Activated CD8-positive, alpha-beta memory T cell treated with anti-CD3 and anti-CD28 coated beads for 24 hours (primary cell): ENCODE measurements at places on chromosomes 4 and X.

- DNase-seq: no peak
Measured at GRCh38 chr4:38190717-38191178, 230.6 kb downstream of the PTTG2 start.

DNA sequence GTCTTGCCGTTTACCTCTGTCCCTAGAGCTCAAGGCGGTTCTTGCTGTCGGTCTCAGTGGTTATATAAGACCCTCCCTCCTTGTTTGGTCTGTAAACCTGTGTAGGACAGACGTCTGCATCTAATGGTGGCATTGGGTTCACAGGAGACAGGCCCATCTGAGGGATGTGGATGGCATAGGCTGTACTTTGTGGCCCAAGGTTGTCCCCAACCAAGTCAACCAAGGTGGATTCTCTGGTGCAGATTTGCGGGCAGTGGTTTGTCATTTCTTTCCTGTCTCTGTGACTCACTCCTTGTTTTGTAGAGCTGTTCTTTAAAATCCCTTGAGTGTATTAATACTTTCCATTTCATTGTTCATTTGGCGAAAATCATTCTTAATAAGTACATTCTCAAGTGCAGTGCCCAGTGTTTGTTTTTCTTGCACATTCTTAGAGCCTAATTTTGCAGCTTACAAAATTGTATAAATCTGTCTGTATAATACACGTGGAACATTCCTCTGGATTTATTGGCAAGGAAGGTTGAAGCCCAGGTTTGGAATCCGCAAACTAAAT, 68.0 kb upstream of the TLR2 start:
- DNase-seq: peak; percentile 71

- DNase-seq: no peak
Measured at GRCh38 chr4:71266090-71266794, 72.6 kb upstream of the SLC4A4 start.

DNA sequence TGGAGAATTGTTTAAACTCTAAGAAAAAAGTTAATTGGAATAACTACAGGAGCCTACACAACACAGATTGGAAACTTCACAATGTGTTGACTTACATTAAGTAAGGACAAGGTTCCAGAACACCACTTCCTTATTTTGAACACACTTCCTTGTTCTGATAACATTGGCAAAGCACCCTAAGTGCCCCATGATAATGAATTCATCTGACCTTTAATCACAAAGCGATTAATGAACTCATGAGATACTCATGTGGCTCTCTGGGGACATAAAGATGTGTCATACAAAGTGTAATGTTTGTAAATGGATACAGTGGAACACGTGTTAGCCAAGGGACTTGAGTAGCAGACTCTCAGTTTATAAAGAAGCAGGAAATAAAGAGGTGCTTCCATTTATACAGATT, 69.0 kb upstream of the ATOH1 start:
- DNase-seq: no peak

DNA sequence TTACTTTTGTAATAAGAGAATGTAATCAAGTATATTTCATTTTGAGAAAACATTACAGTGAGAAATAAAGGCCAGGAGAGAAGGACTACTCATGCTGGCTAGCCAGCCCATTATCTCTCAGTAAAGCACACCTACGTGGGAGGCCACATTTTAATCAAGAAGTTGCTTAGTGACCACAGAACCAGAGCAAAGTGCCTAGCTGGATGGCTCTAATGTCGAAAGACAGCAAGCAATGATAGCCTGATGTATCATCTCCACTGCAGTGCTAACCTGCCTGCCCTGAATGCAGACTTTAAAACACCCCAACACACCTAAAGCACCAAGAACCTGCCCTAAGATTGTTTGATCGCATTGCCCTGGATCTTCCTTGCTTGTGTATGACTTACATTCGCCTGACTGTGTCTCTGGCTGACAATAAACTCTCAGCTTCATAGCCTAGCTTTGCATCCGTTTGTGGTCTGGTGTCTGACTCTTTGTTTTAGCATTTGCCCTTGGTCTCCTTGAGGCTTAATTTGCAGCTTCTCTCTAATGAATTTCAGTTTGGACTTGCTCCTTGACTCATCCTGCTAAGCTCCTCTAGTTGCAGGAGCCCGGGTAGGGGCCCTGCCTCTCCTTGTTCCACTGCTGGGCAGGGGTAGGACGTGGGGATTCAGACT, 31.4 kb upstream of the SOWAHD start:
- DNase-seq: no peak

GRCh38 chr4:75919920-75920319, 17.7 kb upstream of the PPEF2 start:
- no peak for DNase-seq

GRCh38 chrX:118548841-118549240, 53.2 kb downstream of the DOCK11 start:
- no peak for DNase-seq

DNA sequence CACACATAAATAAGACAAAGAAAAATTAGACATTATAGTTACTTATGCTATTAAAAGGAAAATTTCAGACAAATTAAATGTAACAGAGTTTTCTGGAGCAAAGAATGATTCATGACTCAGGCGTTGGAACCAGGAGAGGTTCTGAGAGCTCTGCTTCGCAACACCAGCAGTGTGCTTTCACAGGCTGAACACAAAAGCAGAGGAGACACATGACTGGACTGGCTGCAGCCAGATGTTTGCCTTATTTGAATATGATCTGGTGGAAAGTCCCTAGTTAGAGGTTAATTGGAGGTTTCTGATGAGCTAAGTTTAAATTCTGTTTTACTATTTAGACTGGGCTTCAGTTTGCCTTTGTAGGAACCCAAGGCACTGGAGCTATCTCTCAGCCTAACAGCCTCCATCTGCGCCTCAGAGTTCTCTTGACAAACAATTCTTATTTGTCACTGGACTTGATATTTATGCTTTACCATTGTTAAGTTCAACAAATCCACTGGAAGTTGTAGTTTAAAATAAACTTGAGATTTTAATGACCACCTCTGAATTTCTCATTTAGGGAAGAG, 16.2 kb downstream of the BOD1L1 start:
- no peak for DNase-seq

DNA sequence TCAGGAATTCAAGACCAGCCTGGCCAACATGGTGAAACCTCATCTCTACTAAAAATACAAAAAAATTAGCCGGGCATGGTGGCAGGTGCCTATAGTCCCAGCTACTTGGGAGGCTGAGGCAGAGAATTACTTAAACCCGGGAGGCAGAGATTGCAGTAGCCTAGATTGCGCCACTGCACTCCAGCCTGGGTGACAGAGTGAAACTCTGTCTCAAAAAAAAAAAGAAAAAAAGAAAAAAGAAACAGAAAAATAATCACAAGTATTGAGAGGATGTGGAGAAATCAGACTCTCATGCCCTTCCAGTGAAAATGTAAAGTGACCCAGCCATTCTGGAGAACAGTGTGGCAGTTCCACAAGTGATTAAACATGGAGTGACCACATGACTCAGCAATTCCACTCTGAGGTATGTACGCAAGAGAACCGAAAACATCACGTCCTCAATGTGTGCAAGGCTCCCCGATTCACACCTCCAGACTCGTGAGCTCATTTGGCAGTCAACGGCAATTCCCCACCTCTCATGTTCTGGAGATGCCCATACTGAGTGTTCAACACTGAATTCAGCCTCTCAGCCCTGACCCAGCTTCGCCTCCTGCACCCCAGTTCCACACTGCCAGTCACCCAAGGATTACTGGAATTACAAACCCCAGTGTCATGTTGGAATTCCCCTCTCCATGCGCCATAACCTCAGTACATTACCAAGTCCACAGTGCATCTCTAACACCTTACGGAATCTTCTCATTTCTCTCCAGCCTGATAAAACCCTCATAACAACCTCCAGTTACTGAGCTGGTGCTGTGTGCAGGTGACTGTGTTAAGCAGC, 21.1 kb downstream of the ACOX3 start:
- DNase-seq: peak; percentile 71

- no peak for DNase-seq
Measured at GRCh38 chr4:95877636-95878035, 37.7 kb downstream of the PDHA2 start.

DNA sequence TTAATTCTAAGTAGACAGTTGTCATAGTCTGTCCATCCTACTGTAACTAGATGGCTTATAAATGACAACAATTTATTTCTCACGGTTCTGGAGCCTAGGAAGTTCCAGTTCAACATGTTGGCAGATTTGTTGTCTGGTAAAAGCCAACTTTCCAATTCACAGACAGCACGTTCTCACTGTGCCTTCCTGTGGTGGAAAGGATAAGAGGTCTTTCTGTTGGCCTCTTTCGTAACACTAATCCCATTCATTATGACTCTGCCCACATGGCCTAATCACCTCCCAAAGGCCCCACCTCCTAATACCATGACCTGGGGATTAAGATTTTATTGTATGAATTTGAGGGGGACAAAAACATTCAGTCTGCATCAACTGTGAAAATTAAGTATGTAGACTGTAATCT, 83.2 kb downstream of the GALNTL6 start:
- no peak for DNase-seq

DNA sequence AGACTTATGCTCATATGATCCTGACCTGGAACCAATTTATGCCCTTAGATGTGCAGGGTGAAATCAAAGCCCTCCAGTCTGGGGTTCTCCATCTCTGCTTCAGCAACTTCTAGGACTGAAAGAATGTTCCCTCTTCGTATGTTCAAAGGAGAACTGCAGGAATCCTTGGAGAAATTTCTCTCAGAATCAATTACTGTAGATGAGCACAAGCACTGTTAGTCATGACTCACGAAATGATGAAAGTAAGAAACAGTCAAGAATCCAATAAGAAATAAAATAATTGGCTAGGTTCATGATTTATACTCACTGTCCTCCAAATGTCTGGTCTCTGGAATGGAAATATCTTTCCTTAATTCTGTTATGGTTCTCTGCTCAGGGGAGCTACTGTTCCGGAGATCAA, 348.2 kb downstream of the PDGFC start:
- no peak for DNase-seq

- DNase-seq: no peak
Measured at GRCh38 chr4:7227008-7227407, 34.7 kb downstream of the SORCS2 start.

DNA sequence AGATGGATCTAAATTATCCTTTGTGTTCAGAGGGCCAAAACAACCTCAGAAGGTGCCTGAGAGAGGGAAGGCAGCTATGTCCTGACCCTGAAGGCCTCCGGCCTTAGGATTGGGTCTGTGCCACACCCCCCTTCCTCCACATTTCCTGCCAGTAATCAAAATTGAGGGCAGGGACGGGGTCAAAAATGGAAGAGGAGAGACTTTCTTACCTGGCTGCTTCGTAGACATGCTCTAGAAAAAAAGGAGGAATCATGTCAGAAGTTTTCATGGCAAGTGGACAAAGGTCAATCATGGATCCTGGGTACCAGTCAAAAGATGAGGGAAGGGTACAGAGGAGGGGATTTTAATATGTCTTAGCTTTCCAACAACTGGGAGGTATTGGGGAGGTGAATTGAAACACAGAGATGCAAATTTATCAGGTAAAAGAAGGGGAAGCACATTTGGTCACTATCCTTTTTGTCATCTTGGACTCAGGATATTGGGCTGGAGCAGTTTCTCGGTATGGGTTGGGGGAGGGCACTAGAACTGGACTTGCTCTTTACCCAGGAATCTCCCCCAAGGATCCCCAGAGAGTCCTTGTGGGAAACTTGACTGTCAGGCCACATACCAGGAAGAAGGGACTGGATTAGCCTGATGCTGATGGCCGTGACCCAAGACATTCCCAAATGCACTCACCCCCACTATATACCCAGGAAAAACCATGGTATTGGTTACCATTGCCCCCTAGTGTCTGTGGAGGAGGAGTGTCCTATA, 17.1 kb downstream of the VSIG4 start:
- no peak for DNase-seq

- DNase-seq: no peak
Measured at GRCh38 chrX:103373581-103373980, 2.8 kb upstream of the BEX3 start.

GRCh38 chr4:25949994-25950393, 36.0 kb downstream of the SMIM20 start:
- no peak for DNase-seq

DNA sequence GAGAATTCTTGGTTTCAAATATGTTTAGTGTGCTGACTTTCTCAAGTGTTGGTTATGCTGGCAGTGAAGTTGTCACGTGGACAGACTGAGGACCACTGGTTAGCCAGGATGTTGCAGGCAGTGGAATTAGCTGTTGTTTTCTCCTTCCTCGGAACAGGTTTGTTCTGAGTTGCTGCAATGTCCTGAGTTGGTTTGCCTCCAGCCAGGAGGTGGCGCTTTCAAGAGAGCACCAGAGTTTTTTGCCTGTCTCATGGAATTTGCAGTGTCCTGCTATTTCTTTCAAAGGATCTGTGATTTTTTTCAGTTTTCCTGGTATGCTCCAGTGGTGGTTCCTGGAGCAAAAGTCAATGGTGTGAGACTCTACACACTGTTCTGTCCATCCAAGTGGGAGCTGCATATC, 158.1 kb upstream of the CXorf66 start:
- DNase-seq: no peak

DNA sequence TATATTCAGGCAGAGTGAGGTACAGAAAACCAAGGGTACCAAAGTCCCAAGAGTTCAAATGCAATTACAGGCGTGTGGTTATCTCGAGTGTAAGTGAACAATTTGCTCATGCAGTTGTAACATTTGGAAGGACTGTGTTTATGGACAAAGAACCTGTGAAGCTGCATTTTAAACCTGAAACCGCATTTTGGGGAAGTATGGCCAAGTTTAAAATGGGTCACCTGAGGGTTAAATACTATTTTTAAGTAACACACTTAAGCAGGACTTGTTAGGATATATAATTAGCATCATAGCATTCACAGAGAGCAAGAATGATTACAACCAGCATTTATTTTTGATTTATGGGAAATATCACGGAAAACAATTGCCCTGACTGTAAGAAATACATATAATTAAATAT, 79.1 kb upstream of the LCORL start:
- DNase-seq: no peak

DNA sequence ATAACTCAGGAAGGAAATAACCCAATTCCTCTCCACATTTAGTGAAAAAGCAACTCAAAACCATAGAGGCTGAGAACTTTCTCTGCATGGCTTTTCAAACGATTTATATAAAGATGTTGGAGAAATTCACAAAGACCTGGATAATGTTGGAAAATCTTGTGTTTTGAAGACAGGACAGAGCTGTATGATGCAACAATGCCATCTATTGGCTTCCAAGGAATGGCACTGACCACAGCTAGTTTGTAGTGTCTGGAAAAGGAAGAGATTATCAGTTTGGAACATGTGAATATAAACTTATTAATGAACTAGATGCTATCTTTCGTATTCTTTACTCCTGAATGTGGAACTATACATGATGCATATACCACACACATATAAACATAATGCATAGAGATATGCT, 503.6 kb downstream of the IL1RAPL1 start:
- no peak for DNase-seq
